ENCODE measurements at places on chromosomes 16 and 17. TPM values are rescaled to one million over a fixed set of nuclear protein-coding genes. Genes with fewer than 3 reads are reported as not detected.

CACNG5 gene
- not detected for polyA plus RNA-seq

SLC46A1 gene
- 104 TPM for polyA plus RNA-seq

FAM117A gene
- polyA plus RNA-seq: 9.6 TPM

STX4 gene
- 152 TPM for polyA plus RNA-seq
